ENCODE measurements at places on chromosomes 5 and 9. TPM values are rescaled to one million over a fixed set of nuclear protein-coding genes. Genes with fewer than 3 reads are reported as not detected.

The PCDHAC2 gene
- polyA plus RNA-seq, result 0.02 TPM

The SCGB3A2 gene
- polyA plus RNA-seq, result 0.34 TPM

The ALDH1A1 gene
- polyA plus RNA-seq, result 56.7 TPM

The LCP2 gene
- 3.0 TPM for polyA plus RNA-seq

The HAND1 gene
- 3.6 TPM for polyA plus RNA-seq

The ENTREP1 gene
- 14.7 TPM for polyA plus RNA-seq

The ESM1 gene
- 0.43 TPM for polyA plus RNA-seq

The LIFR gene
- 16.8 TPM for polyA plus RNA-seq

The SUSD3 gene
- polyA plus RNA-seq, result 0.16 TPM

The IL3 gene
- not detected for polyA plus RNA-seq
